ENCODE measurements at places on chromosomes 1 and 21. TPM values are rescaled to one million over a fixed set of nuclear protein-coding genes. Genes with fewer than 3 reads are reported as not detected.

DNA sequence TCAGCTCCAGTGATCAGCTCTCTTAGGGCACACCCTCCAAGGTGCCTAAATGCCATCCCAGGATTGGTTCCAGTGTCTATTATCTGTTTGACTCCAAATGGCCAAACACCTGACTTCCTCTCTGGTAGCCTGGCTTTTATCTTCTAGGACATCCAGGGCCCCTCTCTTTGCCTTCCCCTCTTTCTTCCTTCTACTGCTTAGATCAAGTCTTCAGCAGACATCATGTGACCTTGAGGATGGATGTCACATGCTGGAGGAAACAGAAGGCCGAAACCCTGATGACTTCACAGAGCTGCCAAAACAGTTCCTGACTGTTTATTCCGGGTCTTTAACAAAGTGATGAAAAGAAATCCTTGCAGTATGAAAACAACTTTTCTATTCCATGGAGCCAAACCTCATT lies 24.4 kb upstream of the WDR26 start:
- H3K4me1 ChIP-seq = peaks cover 14% of the 10 kb centered on the region
- H3K4me3 ChIP-seq = no peak overlapping the region
- no peaks in the 10 kb centered on the region for H3K27me3 ChIP-seq
- no peaks in the 10 kb centered on the region for H3K36me3 ChIP-seq
- peak overlapping the region; percentile 21 for H3K27ac ChIP-seq

PGLYRP4 gene
- not detected for total RNA-seq

- peaks cover 19% of the 10 kb centered on the region for H3K4me1 ChIP-seq
- no peaks in the 10 kb centered on the region for H3K27me3 ChIP-seq
- DNase-seq = no peak
- H3K4me3 ChIP-seq = no peak overlapping the region
- H3K36me3 ChIP-seq = no peaks in the 10 kb centered on the region
Observed at GRCh38 chr1:224784265-224785039, 145.0 kb upstream of the DNAH14 start.

- no peak overlapping the region for H3K27ac ChIP-seq
- no peaks in the 10 kb centered on the region for H3K36me3 ChIP-seq
- DNase-seq = no peak
- H3K27me3 ChIP-seq = peaks cover 4% of the 10 kb centered on the region
- H3K4me1 ChIP-seq = no peaks in the 10 kb centered on the region
Observed at GRCh38 chr1:29451368-29451892, 215.1 kb downstream of the PTPRU start.

KDF1 gene
- total RNA-seq = 0.30 TPM

DNA sequence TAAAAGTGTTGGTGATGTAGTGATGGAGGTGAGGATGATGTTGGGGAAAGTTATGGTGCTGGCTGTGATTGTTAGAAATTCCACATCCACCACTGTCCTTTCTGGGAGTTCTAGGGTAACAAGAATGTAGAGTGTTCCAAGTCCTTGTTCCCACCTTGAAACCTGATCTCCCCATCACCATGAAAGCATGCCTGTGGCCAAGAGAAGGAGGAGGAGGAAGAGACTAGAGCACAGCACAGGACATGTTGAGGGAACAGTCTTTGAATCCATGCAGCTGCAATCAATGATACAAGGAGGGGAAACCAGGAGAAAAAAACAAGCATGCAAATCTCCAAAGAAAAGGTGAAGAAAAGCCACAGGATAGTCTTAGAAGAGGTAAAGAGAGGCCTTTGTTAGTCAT lies 45.9 kb upstream of the ARTN start:
- DNase-seq = no peak
- H3K36me3 ChIP-seq = no peaks in the 10 kb centered on the region
- H3K4me3 ChIP-seq = no peak overlapping the region
- no peak overlapping the region for H3K27ac ChIP-seq

All from activated CD4-positive, alpha-beta T cell treated with anti-CD3 and anti-CD28 coated beads for 36 hours (primary cell).